ENCODE measurements at places on chromosomes 5 and 9. TPM values are rescaled to one million over a fixed set of nuclear protein-coding genes. Genes with fewer than 3 reads are reported as not detected.

The FREM1 gene
- 26.4 TPM for total RNA-seq

The PLCXD3 gene
- not detected for total RNA-seq

The LRRC19 gene
- total RNA-seq: not detected

The BRD3OS gene
- total RNA-seq: 14.3 TPM

The PAM gene
- 13.7 TPM for total RNA-seq

The PCDH12 gene
- 0.54 TPM for total RNA-seq

The SEMA5A gene
- under 0.01 TPM for total RNA-seq

Measured in hematopoietic multipotent progenitor cell (in vitro differentiated cells).